ENCODE measurements at places on chromosomes 2 and 18. TPM values are rescaled to one million over a fixed set of nuclear protein-coding genes. Genes with fewer than 3 reads are reported as not detected.

Gene ARHGEF4
- total RNA-seq = 50.6 TPM

Gene CFAP221
- total RNA-seq = not detected

Gene MROH2A
- not detected for total RNA-seq

Gene KCTD1
- total RNA-seq = 29.0 TPM

Gene LIMS4
- not detected for total RNA-seq

Gene C1GALT1C1L
- not detected for total RNA-seq

Gene ATOH8
- total RNA-seq = not detected

Gene CPO
- total RNA-seq = not detected

Gene ABCB11
- total RNA-seq = not detected

Gene PLA2R1
- 4.0 TPM for total RNA-seq

Gene SLC4A3
- 5.3 TPM for total RNA-seq

Gene VSNL1
- total RNA-seq = 8.7 TPM

Gene SH3YL1
- 50.4 TPM for total RNA-seq

Gene COL6A3
- total RNA-seq = 0.72 TPM

Gene NR4A2
- 0.43 TPM for total RNA-seq

Gene NT5C1B
- not detected for total RNA-seq

Gene REG1A
- not detected for total RNA-seq

Gene CCDC148
- 0.21 TPM for total RNA-seq

Gene DIS3L2
- total RNA-seq = 13.7 TPM

Gene RABL2A
- total RNA-seq = 3.9 TPM

Gene NEU2
- not detected for total RNA-seq

Gene PDCD1
- total RNA-seq = 0.24 TPM

Gene MFSD6
- total RNA-seq = 28.0 TPM

Gene ACVR1C
- total RNA-seq = 0.72 TPM

Gene POLR1B
- total RNA-seq = 37.3 TPM

Gene SPC25
- 0.24 TPM for total RNA-seq

Gene CFC1
- total RNA-seq = not detected

Gene SLC35F6
- total RNA-seq = 34.5 TPM

Gene ABCG8
- under 0.01 TPM for total RNA-seq

Gene ANKRD30B
- total RNA-seq = not detected

Gene GALM
- 3.6 TPM for total RNA-seq
